ENCODE measurements at places on chromosomes 6 and 20. TPM values are rescaled to one million over a fixed set of nuclear protein-coding genes. Genes with fewer than 3 reads are reported as not detected.

DNA sequence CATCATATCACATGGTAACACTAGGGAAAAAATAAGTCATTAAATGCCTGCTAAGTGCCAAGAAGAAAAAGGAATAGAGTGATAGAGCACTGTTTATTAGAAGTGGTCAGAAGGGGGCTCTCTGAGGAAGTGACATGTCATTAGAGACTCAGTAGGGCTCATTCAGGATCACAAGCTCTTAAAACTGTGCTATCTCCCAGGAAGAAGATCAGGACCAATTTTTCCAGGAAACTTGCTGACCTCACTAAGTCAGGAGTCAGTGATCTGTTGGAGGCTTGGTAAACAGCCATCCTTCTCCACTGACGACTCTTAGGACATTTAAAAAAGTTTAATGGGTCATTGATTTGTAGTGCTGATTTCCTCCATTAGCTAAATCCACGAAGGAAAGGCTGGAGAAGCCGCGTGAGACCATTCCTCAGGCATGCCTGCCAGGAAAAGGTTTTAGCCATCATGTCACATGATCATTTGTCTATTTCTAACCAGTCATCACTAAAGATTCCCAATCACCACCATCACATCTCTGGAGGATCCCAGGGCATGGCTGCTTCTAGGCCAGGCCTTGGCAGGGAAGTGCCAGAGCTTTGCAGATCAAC, 5.9 kb upstream of the PTPN1 start:
- peak; percentile 42 for DNase-seq

- no peak for DNase-seq
These were observed 41.5 kb downstream of the SENP6 start for GRCh38 chr6:75643173-75643572.

Gene ZNF337
- 16.5 TPM for polyA plus RNA-seq

GRCh38 chr6:167153521-167153959, 4.2 kb downstream of the GPR31 start:
- DNase-seq = peak; percentile 47

Gene TMEM200A
- polyA plus RNA-seq = 22.9 TPM

Gene NHLRC1
- 2.7 TPM for polyA plus RNA-seq

- peak; percentile 11 for DNase-seq
These were observed 182.7 kb downstream of the TBX18 start for GRCh38 chr6:84581494-84582259.

GRCh38 chr20:36720510-36720909, 25.4 kb downstream of the NDRG3 start:
- DNase-seq = no peak

Gene AKAP7
- polyA plus RNA-seq = 15.2 TPM

DNA sequence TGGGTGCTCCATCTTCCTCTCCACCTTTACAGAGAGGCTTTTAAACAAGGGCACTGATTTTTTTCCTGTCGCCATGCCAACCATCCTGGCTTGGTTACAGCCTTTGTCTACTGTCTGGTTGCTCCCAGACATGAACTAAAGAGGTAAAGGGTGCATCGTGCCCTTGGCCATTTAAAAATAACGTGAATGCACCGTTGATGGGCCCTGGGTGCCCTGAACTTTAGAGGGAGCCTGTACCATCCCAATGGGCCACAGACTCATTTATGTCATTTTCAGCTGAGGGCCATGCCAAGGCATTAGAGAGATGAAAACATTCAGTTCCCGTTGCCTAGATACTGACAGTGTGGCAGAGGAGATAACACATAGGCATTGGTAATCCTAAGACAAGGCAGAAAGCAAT, 23.3 kb downstream of the TMC2 start:
- DNase-seq = no peak

GRCh38 chr6:166236596-166236995, 68.9 kb upstream of the TBXT start:
- DNase-seq = peak; percentile 7

- peak; percentile 92 for DNase-seq
These were observed 209.5 kb downstream of the FNDC1 start for GRCh38 chr6:159378411-159379328.

DNA sequence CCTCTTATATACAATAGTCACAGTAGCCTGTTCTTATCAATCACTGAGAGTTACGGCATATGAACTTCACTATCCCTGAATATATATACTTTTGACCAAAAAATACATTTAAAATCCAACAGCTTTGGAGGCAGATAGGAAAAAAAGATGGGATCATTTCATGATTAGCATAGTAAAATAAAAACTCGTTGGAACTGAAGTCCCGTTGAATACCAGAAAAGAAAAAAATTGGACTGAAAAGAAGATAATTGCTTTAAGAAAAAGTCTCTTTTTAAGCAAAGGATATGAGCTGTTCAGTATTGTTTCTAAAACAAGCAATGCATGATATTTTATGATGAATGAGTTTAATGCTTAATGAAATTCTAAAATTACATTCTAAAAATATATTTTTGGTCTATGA, 4.4 kb upstream of the FILIP1 start:
- DNase-seq = peak; percentile 64

Gene BPI
- 0.79 TPM for polyA plus RNA-seq

GRCh38 chr6:157505912-157506491, 125.0 kb downstream of the ZDHHC14 start:
- DNase-seq = no peak

Gene CDH4
- polyA plus RNA-seq = 1.4 TPM

GRCh38 chr6:130908188-130908587, 81.0 kb downstream of the SMLR1 start:
- DNase-seq = peak; percentile 51

Gene ELOVL4
- 2.0 TPM for polyA plus RNA-seq

GRCh38 chr6:118808793-118809638, 84.9 kb upstream of the ASF1A start:
- no peak for DNase-seq

- DNase-seq = no peak
These were observed 179.9 kb upstream of the TAB2 start for GRCh38 chr6:149137594-149137993.

GRCh38 chr6:96687121-96687520, 124.2 kb downstream of the FHL5 start:
- peak; percentile 54 for DNase-seq

- no peak for DNase-seq
These were observed 7.5 kb downstream of the CCM2L start for GRCh38 chr20:32017711-32018251.

Gene ANKEF1
- 1.2 TPM for polyA plus RNA-seq

- no peak for DNase-seq
These were observed 29.8 kb downstream of the PDYN start for GRCh38 chr20:1964061-1964460.

Gene POM121L2
- polyA plus RNA-seq = not detected

GRCh38 chr6:159254186-159254585, 85.0 kb downstream of the FNDC1 start:
- peak; percentile 86 for DNase-seq

- DNase-seq = no peak
These were observed 7.3 kb upstream of the FAM209A start for GRCh38 chr20:56517211-56517610.

- no peak for DNase-seq
These were observed 206.3 kb downstream of the QKI start for GRCh38 chr6:163620670-163621330.

DNA sequence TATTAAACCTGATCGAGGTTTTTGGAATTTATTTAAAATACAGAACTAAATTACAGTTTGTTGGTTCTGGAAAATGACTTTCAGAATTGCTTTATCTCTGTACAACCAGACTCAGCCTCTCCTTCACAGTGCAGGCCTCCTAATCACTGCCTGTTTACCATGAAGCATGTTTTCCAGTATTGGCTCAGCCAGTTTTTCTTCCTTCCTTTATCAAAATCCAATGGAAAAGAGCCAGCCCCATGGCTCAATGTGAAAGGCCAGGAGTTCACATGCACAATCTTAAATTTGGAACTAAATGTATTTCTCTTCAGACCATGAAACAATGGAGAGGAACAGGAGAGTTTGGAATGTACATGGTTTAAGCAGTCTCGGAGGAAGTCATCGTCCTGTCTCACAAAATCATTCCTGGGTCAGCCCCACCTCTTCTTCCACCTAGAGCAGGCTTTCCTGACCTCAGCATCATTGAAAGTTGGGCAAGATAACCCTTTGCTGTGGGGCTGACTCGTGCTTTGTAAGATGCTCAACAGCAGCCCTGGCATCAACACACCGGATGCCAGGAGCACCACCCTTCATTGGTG, 680.9 kb upstream of the AGPAT4 start:
- DNase-seq = peak; percentile 18

GRCh38 chr20:31841928-31842327, 3.5 kb downstream of the FOXS1 start:
- DNase-seq = peak; percentile 50

Gene TMEM244
- polyA plus RNA-seq = not detected

DNA sequence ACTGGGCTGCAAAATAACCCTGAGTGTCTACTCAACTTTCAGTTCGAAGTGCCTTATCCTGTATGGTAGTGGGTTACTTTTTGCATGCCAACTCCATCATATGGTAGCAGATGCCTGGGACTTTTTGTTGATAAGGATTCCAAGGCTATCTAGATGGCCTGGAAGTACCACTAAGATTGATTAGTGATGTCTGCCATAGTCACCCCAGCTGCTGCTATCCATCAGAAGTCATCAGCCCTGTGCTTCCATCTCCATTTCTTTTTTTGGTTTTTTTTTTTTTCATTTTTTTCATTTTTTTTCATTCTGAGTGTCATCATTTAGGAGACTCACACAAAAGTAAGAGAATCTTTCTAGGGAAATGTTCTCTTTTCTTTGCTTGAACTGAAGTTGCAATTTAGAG, 217.4 kb upstream of the PLCB4 start:
- DNase-seq = no peak

Measured in muscle of leg (tissue), 16 donors.